ENCODE measurements at places on chromosomes 3 and 15.

- no peak for DNase-seq
Observed at GRCh38 chr3:100310355-100310965, 24.1 kb upstream of the NIT2 start.

DNA sequence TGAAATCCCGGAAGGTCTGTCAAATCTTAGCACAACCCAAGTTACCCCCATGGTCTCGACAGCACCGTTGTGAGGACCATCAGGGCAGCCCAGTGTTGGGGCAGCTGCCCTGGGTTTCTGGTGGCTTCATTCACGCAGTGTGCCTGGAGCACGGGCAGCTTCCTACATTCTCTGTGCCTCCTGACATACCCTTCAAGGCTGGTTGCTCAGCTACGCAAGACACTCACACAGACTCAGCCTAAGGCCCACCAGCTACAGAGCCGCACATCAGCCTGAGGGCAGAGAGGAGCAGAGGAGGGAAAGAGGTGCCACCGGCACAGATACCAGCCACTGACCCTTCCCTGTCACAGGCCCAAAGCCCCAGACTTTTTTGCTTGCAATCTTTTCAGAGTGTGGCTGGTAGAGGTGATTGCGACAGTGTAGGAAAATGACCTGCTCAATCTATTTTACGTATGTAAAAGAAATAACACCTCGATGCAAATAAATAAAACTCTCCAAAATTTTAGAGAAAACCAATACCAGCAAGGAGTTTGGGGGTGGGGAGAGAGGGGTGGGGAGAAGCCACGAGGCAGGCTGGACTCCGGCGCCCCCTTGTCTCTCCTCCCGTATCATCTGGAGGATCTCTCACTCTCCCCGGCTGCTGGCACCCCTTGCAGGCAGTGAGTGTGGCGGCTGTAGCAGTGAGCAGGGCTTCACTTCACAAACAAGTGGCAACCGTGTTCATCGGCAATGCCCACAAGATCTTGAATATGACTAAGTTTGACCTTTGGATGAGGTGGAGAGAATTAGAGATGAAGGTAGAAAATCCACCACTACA lies 12.7 kb downstream of the CSPG5 start:
- DNase-seq: no peak

DNA sequence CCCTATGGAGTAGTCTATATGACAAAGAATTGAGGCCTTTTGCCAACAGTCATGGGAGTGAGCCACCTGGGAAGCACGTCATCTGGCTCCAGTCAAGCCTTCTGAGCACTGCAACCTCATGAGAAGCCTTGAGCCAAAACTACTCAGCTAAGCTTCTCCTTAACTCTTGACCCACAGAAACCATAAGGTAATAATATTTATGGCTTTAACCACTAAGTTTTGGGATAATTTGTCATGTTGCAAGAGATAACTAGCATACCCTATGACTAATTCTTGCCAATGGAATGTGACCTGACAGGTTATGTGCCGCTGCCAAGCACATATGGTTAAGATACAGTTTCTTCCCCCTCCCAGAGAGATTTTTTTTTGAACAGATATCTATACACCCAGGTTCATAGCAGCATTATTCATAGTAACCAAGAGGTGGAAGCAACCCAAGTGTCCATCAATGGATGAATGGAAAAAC lies 11.8 kb upstream of the SLC6A11 start:
- no peak for DNase-seq

GRCh38 chr3:154324919-154325318 lies 632 bp upstream of the DHX36 start:
- DNase-seq: no peak

GRCh38 chr3:11536936-11537612 lies 106.6 kb downstream of the VGLL4 start:
- no peak for DNase-seq

DNA sequence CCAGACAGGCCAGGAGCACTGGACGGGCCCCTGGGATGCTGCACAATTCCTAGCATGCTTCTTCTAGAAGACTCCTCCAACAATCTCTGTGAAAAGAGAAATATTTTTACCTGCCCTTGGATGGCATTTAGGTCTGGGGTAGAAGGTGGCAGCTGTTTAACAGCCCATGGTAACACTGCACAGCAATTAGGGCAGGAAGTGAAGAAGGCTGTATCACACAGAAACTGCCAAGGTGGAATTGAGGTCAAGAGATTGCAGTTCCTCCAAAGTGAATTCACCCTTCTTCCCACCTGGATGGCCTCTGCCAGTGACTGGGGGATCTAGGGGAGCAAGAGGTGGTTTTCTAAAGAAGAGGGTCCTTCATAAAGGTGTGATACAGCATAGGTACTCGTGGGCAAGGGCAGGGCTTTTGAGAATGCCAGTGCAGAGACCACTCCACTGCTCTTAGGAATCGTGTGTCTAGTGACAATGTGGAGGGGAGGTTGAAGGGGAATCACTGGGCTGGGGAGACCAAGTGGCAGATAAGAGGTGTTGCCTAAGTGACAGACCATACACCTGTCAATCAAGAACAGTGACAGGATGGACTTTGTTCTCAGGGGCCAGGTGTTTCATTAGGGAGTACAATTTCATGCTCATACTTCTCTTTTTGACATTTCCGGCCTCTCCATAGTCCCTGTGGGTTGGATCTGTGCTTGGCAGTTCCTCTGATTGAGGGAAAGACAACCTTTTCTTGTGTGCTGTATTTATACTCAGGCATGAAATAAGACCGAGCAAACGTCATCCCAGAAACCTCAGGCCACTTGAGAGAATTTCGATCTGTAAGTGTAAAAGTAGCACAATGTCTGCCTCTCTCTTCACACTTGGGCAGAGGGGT lies 83.5 kb upstream of the BCL6 start:
- DNase-seq: no peak
